ENCODE measurements at places on chromosomes 3 and 15.

GRCh38 chr3:52443791-52444687 lies 864 bp downstream of the SEMA3G start:
- DNase-seq = no peak

DNA sequence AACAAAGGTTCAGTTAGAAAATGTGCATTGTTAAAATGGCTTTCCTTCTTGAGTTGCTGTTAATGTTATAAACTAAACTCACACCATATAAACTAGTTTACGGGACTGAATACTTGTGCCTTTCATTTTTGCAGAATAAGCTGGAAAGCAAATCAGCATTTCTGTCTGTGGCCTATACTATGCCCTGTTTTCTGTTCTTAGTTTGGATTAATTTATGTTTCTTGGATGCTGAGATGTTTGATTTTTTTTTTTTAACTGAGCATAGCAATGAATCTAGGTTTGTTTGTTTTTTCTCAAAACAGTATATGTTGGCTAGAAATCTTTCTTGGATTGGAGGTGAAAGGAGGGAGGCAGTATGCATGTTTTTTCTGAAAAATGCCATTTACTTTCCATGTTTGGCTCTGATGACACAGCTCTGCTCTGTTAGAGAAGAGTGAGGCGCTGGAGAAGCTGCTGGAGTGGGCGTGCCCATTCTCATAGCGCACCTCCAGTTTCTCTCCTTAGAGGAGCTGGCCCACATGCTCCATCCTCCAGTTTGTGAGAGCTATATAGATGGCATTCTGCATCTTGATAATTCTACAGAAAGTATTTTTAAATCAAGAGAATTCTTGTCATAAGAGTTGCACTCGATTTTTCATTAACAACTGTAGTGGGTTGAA lies 423.6 kb upstream of the TPM1 start:
- no peak for DNase-seq

GRCh38 chr3:25257026-25257425 lies 171.0 kb upstream of the RARB start:
- DNase-seq = no peak

- DNase-seq = no peak
Measured at GRCh38 chr15:48781017-48781416, 29.9 kb downstream of the CEP152 start.

DNA sequence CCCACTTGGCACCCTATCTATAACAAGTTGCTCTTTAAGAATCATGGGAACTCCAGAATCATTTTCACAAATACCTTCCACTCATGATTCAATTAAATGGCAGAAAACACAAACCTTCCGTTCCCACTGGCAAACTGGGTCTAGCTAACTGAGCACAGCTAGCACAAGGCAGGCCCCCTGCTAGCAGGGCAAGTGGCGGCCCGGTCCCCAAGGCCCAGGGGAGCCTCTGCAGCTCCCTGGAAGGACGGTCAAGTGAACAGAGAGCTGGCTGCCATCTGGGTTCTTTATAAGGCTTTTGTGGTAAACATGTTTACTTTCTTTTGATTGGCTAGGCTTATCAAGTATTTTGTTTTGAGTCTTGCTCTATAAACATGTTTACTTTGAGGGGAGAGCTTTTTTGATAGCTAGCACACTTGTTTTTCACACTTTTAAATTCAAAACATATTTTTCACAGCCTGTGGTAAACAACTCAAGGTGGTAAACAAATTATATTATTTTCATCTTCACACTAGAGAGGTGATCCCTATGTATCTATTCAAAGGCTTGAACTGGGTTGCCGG lies 81.4 kb downstream of the FOXP1 start:
- no peak for DNase-seq

DNA sequence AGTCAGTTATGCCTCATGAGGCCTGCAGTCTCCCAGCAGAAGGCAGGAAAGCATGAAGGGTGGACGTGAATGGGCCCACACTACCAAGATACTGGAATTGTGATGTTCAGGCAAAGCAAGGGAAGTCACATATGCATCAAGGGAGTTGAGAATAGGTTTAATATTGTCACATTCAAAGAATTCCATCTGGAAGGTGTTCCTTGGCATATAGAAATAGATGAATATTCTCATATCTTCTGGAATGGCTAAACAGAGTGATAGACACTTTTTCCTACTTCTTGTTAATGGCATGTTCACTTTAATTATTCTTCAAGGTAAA lies 103.7 kb downstream of the CMSS1 start:
- no peak for DNase-seq

- no peak for DNase-seq
Measured at GRCh38 chr3:29746163-29746760, 465.4 kb downstream of the RBMS3 start.

- no peak for DNase-seq
Measured at GRCh38 chr3:58063022-58063815, 55.0 kb downstream of the FLNB start.
